ENCODE measurements at places on chromosomes 16 and 17.

DNA sequence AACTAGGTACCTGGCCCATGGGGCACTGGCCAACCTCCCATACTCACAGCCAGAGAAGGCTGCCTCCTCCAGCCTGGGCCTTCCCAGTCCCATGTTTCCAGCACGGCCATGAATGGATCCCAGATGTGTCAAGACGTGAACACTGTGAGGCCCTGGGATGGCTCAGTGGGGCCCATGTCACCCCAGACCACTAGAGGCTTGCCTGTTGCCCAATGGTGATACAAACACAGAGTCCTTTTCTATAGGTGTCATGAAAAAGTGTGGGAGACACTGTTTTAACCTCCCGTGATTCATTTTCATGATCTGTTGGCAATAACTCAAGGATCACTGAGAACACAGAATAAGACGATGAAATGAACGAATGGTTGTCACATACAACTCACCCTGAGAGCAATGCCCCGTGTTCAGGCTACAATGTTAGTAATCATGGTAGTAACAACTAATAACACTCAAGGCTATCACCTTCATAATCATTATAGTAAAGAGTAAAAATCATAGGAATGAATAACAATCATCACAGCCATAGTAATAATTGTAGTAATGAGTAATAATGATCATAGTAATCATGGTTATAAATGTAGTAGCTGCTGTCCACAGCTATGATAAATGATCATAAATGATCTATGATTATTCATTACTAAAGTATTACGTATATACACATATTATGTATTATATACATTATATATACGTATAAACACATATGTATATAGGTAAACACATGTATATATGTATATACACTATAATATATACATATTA lies 64.0 kb downstream of the DYNLRB2 start:
- no peak for DNase-seq

DNA sequence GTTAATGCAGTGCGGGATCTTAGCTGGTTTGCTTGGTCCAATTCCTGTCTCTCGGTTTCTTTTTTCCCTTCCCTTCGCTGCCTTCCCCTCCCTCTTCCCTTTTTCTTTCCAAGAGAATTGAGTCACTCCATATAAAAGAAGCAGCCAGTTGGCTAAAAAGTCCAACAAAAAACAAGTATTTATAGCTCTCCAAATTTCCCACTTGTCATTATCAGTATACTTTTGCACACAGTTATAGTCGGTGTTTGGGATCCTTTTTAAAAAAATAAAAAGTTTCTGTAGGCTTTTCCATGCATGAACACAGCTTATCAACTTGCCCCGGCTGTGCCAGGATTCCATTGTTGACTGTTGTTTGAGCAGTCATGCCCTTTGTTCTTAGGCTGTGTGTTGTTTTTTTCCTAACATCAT lies 24.9 kb downstream of the HMOX2 start:
- DNase-seq, result no peak

GRCh38 chr16:48901712-48902374 lies 291.9 kb upstream of the N4BP1 start:
- no peak for DNase-seq

DNA sequence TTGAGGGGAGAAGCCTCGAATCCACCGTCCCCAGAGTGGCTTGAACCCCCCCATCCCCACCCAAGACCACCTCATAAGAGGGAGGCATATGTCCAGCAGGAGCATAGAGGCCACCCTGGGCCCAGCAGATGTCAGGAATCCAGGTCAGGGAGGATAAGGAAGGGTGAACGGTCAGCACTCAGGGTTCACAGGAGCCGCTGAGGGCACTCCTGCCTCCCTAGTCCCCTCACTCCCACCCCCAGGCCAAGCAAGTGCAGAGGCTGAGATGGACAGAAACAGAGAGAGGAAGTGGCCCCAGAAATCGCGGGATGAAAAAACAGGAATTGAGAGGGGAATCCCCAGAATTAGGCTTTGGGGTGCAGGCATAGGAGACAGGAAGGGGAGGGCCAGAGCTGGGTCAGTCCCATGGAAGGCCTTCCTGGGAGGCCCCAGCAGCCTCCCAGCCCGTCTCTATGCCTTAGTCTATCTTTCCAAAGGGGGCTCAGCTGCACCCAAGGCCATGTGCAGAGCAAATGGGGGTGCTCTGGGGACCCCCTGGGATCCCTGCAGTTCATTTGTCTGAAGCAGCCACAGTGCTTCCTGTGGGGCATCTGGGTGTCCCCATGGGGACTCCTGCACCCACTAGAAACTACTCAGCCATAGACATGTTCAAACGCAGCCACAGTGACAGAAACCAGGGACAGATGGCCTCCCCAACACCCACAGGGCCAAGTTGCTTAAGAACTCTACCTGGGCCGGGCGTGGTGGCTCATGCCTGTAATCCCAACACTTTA lies 1.7 kb downstream of the CMTM3 start:
- DNase-seq, result no peak

DNA sequence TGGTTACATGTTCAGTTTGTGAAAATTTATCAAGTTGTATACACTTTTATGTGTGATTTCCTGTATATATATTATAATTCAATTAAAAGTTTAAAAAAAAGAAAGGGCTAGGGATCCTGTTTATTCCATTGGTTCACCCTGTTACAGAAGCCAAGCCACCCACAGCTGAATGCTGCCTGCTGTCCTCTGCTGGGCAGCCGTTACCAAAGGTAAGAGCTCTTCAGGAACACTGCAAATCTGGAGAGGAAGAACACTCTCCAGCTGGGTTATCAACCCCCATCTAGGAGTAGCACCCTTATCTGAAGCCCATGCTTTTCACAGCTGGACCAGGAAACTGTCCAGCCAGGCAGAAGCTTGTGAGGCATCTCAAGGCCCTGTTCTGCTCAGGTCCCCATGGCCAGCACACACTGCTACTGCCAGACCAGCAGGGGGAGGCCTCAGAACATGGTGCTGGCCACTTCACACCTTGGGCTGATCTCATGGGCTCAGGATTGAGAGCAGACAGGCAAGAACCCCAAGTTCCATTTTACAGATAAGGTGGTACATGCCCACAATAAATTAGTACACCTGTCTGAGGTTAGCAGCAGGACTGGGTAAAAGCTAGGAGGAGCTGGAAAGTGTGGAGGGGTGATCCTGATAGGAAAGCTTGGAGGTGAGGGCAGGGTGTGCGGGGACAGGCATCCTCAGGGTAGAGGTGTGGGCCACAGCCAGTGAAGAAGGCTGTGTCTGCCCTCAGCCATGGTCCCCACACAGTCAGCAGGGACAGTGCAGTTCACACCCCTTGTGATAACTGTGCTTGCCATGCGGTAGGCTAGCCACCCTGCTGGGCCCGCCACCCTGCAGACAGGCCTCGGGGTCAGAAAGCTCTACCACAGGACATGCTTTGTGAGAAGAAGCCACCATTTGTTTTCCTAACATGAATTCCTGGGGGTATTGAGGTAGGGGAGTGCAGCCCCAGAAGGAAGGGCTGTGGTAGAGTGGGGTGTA lies 54.3 kb upstream of the SREBF1 start:
- DNase-seq, result no peak

- peak; percentile 24 for DNase-seq
Measured at GRCh38 chr16:49605536-49606254, 232.1 kb downstream of the C16orf78 start.

GRCh38 chr16:12507366-12507765 lies 296.3 kb downstream of the CPPED1 start:
- DNase-seq, result no peak

GRCh38 chr16:79601931-79602627 lies 1.5 kb upstream of the MAF start:
- peak; percentile 88 for DNase-seq

- peak; percentile 83 for DNase-seq
Measured at GRCh38 chr16:4624827-4625559, 367 bp downstream of the MGRN1 start.

DNA sequence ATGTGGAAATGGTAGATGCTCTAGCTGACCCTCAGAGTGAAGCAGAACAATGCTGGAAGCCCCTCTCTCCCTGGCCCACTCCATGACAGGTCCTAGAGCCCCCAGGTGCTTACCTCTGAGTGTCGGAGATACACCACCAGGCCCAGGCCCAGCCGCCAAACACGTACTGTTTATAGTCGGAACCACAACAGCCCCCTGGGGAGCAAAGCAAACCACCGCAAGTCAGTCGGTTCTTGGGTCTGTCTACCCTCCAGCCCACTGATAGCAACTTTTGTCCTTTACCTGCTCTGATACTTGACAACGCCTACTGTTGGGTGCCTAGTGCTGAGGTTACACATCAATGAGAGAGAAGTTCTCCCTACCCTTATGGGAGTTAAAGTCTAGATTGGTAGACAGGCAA lies 8.7 kb downstream of the FLOT2 start:
- no peak for DNase-seq

- DNase-seq, result no peak
Measured at GRCh38 chr17:4739122-4740024, at the start of the genes CXCL16 and ZMYND15. TSS of gene CXCL16 (minus strand) at chr17:4739928. CDS start at chr17:4739339, 589 bp downstream. TSS of gene ZMYND15 (plus strand) at chr17:4739833. CDS start at chr17:4740549, 716 bp downstream.

GRCh38 chr17:27659683-27660082 lies 28.7 kb downstream of the LGALS9 start:
- DNase-seq, result no peak

DNA sequence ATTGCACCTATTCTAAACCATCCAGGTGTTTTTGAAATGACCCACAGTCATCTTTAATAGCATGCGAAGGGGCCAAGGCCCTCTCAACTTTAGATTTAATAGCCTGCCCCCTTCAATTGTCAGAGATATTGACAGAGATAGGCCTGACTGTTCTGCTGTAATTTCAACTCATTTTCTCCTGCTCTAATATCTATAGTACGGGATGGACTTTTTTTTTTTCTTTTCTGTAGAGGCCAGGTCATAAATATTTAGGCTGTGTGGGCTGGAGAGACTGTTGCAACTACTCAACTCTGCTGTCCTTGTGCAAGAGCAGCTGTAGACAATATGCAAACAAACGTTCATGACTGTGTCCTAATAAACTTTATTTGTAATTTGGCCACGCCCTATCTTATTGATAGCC lies 24.7 kb upstream of the KRT20 start:
- DNase-seq, result no peak

GRCh38 chr17:13113821-13114525 lies 96.1 kb upstream of the ELAC2 start:
- no peak for DNase-seq

DNA sequence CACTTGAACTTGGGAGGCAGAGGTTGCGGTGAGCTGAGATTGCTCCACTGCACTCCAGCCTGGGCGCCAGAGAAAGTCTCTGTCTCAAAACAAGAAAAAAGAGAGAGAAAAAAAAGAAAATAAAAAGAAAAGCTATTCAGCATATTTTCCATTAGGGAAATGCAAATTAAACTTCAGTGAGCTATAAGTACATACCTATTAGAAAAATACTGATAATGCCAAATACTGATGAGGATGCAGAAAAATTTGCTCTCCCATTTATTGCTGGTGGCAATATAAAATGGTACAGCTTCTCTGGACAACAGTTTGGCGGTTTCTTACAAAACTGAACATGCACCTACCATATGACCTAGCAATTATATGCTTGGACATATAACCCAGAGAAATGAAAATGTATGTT lies 9.8 kb downstream of the KRT10 start:
- no peak for DNase-seq

DNA sequence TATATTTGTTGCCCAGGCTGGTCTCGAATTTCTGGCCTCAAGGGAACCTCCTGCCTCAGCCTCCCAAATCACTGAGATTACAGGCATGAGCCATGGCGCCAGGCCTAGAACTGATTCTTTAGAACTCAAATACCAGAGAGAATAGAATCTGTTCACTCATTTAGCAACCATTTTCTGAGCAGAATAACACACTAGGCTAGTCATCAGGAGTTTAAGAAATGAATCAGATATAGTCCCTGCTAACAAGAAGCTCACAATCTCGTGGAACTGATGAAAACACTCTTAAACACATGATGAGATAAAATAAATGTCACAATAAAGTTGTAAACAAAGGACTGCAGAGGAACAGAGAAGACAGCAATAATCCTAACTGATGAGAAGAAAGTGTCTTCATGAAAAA lies 55.8 kb upstream of the ADCY9 start:
- DNase-seq, result no peak

DNA sequence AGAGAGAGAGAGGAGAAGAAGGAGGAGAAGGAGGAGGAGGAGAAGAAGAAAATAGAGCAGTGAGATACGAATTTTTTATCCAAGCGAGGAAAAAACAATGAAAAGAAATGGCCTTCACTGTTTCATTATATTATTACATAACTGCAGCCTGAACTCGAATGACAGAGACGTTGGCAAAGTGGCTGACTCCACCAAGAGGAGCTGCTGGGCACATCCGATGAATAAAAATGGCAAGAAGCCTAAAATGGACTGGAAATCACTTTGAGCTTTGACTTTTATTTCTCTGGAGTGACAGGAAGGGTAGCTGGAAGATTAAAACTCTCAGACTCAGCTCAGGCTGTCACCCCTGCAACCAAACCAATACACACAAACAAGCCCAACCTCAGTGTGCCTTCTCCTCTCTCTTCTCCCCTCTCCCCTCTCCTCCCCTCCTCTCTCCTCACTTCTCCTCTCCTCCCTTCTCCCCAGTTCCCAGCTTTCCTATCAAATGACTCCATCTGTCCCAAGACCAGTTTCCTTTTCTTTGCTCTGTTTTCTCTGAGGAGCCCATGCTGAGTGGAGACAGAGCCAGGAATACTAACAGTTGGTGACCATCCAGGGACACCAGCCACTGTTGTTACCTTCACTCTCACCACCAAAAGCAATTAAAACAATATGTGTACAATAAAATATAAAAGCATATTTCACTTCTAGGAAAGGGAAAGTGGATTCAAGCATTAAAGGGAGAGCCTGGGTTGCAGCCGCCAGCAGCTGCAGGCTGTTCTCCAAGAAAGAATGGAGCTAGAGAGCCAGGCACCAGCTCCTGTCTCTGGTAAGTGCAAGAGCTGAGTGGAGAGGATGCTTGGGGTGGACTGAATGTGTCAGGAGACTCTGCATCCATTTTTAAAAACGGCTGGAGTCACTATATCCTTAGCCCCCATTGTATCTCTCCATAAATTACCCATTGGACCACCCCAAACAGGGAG lies 51.2 kb downstream of the SOX9 start:
- DNase-seq, result no peak

DNA sequence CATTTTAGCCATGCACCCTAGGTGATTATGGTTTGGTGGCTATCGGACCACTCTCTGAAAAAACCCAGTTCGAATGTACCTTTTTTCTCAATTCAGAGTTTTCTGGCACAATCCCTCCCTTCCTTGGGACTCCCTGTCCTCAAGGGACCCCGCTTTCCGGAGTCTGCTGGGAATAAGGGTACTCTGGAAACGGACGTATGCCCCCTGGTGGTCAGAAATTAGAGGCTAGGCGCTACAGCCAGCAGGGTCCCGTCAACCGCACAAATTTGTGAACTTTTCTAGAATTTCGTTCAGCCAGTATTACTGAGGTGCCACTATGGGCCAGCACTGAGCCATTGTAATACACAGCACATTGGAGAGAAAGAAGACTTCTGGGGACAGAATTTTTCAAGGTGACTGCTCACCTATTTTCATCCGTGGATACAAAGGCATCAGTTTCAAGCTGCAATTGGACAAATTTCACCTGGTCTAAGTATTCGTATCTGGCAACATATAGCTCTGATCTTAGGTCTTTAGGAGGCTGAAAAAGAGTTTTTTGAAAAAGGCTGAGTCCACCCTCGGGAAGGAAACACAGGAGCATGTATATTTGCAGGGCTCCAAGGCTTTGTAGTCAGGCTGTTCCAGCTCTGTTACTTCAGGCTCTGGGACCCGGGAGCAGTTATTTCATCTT lies 27.1 kb upstream of the CRYBA1 start:
- no peak for DNase-seq

GRCh38 chr16:27426423-27427408 lies 24.7 kb downstream of the IL21R start:
- peak; percentile 65 for DNase-seq

GRCh38 chr16:89344846-89345611 lies 127.5 kb downstream of the ZNF778 start:
- no peak for DNase-seq
